Non-pigmented ciliary epithelial cell (primary cell): ENCODE measurements at places on chromosomes 3 and 15.
A peak's percentile ranks its signal among the peaks of the same experiment; 100 is the strongest.

DNA sequence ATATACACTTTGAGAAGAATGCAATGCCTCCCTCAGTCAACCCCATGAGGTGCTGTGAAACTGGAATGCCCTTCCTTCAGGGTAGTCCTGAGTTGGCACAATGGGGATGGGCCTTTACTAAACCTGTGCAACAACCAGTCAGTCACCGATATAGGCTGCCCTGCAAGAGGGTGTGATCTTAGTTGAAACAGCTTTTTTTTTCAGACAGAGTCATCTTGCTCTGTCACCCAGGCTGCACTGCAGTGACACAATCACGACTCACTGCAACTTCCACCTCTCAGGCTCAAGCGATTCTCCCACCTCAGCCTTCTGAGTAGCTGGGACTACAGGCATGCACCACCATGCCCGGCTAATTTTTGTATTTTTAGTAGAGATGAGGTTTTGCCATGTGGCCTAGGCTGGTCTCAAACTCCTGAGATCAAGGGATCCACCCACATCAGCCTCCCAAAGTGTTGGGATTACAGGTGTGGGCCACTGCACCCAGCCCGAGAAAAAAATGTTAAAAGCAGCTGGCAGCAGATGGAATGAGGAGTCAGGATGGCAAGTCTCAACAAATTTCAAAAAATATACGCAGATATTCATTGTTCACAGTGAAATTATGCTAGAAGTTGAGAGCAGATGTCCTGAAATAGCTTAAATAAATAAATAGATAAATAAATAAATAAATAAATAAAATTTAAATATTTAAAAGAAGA is 31.8 kb downstream of the MYO5A start:
- DNase-seq: no peak

- no peak for DNase-seq
Measured at GRCh38 chr3:9870978-9871377, 9.1 kb downstream of the CIDEC start.

- DNase-seq: no peak
Measured at GRCh38 chr3:117589454-117589853, 879.9 kb downstream of the TUSC7 start.

GRCh38 chr15:43948691-43949325 is 122.0 kb downstream of the WDR76 start:
- DNase-seq: no peak

DNA sequence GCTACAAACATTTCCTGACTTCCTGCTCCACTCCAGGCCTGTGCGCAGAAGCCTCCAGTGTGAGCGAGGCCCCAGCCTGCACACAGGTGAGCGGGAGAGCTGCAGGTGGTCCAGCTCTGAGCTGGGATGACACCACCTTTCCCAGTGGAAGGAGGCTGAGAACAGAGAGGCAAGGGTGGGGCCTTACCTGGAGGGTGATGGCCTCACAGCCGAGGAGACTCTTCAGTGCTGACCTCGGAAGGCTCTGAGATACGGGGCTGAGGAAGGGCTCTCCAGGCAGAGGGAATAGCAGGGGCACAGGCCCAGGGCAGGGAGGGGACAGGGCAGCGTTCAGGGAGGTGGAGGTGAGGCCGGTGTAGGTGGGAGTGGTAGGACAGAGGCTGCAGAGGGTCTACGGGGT is 70.8 kb downstream of the EFCAB12 start:
- no peak for DNase-seq

- no peak for DNase-seq
Measured at GRCh38 chr3:132435911-132436425, 18.7 kb downstream of the DNAJC13 start.

GRCh38 chr15:38514601-38515000 is 50.0 kb downstream of the RASGRP1 start:
- no peak for DNase-seq

GRCh38 chr3:73637042-73637441 is 12.3 kb upstream of the PDZRN3 start:
- DNase-seq: no peak

GRCh38 chr15:89459271-89460038 is 36.9 kb downstream of the RHCG start:
- no peak for DNase-seq

GRCh38 chr15:92375057-92375456 is 18.6 kb upstream of the ST8SIA2 start:
- no peak for DNase-seq

DNA sequence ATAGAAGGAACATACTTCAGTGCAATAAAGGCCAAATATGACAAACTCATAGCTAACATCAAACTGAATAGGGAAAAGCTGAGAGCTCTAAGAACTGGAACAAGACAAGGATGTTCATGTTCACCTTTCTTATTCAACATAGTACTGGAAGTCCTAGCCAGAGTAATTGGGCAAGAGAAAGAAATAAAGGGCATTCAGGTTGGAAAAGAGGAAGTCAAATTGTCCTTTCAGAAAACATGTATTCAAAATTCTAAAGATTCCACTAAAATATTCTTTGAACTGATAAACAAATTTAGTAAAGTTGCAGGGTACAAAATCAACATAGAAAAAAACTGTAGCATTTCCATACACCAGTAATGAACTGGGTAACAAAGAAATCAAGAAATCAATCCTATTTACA is 12.2 kb upstream of the ZNF197 start:
- no peak for DNase-seq

DNA sequence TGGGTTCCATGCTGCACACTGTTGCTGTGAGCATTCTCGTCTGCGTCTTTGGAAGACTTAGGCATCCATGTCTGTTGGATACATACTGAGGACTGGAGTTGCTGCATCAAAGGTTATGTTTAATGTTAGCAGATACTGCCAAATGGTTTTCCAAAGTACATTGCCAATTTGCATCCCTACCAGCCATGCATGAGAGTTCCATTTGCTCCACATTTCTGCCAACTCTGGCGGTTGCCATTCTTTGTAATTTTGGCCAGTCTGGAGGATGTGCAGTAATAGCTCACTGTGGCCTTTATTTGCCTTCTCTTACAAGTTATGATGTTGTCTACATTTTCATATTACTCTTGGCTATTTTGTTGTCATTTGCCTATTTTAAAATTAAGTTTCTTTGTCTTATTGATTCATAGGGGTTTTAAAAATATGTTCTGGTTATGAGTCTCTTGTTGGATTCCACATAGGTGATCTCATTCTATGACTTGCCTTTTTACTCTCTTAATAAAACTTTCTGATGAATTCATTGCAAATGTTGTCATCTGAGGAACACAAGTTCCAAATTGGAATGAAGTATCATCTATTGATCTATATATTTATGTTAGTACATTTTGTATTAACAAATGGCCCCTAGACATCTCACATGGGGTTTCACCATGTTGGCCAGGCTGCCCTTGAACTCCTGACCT is 42.1 kb downstream of the FBLN2 start:
- no peak for DNase-seq

DNA sequence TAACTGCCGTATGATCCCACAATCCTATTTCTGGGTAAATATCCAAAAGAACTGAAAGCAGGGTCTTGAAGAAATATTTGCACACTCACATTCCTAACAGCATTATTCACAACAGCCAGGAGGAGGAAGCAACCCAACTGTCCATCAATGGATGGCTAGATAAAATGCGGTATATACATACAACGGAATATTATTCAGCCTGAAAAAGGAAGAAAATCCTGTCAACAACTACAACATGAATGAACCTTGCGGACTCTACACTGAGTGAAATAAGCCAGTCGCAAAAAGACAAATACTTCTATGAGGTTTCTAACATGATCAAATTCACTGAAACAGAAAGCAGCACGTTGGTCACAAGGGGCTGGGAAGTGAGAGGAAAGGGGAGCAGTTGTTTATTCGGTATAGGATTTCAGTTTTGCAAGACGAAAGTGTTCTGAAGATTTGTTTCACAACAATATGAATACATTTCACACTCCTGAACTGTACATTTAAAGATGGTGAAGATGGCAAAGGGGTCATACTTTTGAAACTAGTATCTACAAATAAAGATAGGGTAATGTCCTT is 6.2 kb downstream of the DLG1 start:
- DNase-seq: no peak

DNA sequence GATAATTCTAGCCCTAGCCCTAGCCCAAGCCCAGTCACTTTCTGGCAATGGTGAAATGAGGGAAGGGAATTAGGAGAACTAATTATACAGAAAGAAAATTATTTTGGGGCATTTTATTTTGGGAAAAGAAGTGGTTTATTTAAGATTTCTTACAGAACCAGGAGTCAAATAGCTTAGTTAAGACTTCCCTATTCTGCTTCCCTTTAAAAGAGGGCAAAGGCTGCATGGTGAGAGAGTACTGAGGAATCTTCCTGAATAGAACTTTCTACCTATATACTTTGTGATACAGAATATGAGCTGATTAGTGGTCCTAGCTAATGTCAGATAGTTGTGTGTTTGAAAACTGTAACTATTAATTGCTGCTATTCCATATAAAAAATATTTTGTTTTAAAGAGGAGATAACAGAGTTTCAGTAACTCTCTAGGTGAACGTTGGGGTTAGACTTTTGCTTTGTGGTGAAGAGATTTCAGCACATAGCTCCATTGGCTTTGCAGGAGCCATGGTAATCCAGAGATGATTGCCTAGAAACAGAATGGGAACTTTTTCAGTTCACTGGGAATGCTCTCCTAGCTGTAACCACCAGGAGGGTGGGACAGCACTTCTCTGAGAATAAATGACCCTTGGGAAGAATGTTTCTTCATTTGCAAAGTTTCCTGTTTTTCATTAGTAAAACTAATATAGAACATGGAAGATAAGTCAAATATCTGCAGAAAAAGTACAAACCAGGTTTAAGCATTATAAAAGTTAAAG is 5.3 kb upstream of the GCSAM start:
- DNase-seq: no peak

DNA sequence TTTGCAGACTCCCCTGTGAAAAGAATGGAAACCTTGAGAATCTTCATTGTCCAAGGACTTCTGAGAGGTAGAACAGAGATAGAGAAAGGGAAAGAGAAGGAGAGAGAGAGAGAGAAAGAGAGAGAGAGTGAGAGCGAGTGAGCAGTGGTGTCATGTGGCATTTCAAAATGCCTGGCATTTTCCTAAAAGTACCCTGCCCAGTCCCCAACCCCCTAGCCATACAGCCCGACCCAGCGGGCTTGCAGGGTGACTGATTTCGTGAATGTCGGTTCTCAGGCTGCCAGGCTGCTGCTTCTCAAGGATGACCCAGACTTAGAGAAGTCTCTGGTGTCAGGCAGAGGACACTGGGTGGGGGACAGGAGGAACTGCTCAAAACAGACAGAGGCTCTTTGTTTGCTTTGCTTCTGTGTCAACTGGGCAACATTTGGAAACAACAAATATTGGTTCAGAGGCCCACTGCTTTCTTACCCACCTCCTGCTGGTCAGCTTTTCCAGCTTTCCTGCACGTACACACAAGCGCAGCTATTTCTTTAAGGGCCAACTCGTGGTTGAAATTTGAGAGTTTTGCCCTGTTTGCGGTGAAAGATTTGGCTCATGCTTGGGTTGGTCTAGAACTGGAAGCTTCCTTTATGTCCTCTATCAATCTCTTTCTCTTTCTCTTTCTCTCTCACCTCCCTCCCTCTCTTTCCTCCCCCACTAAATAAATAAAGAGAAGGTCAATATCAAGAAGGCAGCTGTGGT is 3.7 kb upstream of the TF start:
- DNase-seq: peak; percentile 15

GRCh38 chr3:8773941-8774542 is 4.6 kb upstream of the OXTR start:
- no peak for DNase-seq

DNA sequence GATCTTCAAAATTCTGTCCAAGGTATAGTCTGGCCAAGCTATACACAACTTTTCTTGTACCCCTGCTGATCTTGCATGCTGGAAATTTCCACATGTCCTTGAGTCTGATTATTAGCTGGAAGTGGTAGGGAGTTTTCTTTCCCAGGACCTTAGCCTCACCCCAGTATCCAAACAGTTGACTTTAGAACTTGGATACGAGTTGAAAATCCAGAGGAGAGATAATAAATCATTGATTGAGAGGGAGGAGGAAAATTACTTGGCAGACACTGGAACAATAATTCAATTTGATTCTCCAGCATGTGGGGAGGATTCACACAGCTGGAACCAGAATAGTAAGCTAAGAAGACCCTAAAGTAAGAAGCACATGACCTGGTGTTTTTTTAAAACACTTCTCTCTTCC is 116.4 kb downstream of the IL5RA start:
- no peak for DNase-seq

GRCh38 chr15:63473007-63473748 is 31.2 kb upstream of the USP3 start:
- DNase-seq: no peak

GRCh38 chr3:24123596-24123995 is 178.5 kb downstream of the NR1D2 start:
- DNase-seq: no peak

- no peak for DNase-seq
Measured at GRCh38 chr15:69215314-69216035, 55.0 kb downstream of the GLCE start.
